Activated CD4-positive, alpha-beta T cell treated with anti-CD3 and anti-CD28 coated beads, Interleukin-2, amount 50 U/mL, for 16 hours (primary cell): ENCODE measurements at places on chromosomes 6 and 20.

- no peak for DNase-seq
Observed at GRCh38 chr20:59836767-59837166, 96.7 kb downstream of the SYCP2 start.

GRCh38 chr20:7710440-7710839 is 229.8 kb downstream of the HAO1 start:
- no peak for DNase-seq

GRCh38 chr6:48134246-48134645 is 23.2 kb upstream of the PTCHD4 start:
- no peak for DNase-seq

DNA sequence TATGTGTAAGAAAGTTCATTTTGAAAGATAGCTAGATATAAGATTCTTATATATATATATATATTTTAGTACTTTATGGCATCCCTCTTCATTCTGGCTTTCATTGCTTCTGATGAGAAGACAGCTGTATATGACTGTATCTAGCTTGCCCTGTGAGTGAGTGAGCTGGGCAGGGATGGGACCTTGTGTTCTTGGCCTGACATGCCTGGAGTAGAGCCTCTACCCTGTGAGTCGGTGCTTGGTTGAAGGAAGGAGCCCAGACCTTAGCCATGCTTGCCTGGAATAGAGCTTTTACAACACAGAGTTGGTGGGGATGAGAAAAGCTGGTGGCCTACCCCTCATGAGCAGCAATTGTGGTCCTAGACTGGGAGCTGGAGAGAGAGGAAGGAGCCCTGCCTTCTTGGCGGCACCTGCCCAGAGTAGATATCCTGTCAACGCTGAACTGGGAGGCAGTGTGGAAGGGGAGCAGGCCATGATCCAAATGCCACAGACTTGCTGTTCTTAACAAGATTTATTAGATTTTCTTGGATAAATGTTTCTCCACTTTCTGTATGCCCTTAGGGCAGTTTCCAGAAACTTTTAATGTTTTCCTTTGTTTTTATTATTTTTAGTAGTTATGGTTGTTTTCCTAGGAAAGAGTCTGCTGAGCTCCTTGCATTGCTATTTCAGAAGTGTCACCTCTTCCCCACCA is 31.6 kb downstream of the FIG4 start:
- DNase-seq: no peak

GRCh38 chr6:139439349-139439748 is 64.9 kb upstream of the CITED2 start:
- DNase-seq: no peak

GRCh38 chr20:62668441-62669027 is 26.2 kb downstream of the SLCO4A1 start:
- peak; percentile 25 for DNase-seq
